ENCODE measurements at places on chromosomes 6 and 20.

GRCh38 chr20:9066191-9066590 is 2.7 kb upstream of the PLCB4 start:
- DNase-seq = no peak

GRCh38 chr20:16965401-16965800 is 217.2 kb downstream of the OTOR start:
- DNase-seq = no peak

GRCh38 chr6:147058786-147059385 is 145.3 kb upstream of the STXBP5 start:
- DNase-seq = no peak

DNA sequence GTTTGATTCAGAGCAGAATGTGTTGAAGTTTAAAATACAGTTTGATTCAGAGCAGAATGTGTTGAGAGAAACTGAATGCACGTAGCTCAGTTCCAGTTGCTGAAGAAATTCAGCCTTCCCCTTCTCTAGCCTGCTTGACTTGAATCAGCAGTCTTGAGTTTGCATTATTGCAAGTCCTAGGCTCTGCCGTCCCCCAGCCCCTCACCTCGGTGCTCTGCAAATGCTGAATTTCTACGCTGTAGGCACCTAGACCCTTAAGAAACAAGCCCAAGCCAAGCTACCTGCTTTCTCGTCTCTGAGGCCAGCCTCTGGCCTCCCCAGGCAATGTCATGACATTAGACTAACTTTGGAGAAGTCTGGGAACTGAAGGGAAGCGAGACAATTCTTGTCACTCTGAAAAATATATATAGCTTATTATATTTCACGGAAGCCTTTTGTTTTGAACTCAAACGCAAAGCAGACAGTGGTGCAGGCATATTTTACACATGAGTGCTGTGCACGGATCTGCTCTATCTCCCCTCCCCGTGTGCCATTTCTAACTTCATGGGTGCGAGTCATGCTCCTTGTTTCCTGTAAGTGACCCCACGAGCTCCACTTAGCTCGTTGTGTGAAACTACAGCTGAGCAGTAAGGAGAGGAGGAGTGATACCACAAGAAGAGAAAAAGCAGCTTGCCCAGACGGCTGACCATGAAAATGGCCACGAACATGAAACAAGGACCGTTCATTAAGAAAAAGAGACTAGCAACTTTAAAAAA is 71.4 kb upstream of the DUSP22 start:
- no peak for DNase-seq

DNA sequence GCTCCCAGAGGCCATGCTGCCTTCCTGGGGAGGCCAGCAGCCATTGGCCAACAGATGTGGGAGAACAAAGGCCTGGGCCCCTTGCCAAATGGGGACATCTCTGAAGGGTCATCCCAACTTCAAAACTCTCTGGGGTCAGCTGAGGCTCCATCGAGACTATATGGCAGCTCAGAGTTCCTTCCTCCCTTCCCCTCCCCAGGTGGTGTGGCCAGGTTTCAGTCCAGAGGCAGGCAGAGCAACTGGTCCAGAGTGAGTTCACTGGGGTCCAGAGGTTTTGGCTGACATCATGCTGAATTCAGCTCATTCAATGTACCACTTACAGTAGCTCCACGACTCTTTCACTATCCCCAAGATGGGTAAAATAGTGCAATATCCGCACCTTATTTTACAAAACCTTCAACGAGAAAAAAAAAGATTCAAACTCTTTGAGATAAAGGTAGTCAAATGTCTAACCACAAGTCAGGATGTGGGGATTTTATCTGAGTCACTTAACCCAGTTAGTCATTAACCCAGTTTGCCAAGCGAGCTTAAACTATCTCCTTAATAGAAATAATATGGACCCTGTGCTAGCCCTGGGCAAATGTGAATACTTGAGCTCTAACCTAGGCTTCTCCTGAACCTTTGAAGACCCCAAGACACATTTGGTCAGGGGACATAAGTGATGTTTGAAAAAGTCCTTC is 108.4 kb upstream of the PLEKHG1 start:
- peak; percentile 34 for DNase-seq

GRCh38 chr6:106560996-106561685 is 68.2 kb downstream of the RTN4IP1 start:
- no peak for DNase-seq

DNA sequence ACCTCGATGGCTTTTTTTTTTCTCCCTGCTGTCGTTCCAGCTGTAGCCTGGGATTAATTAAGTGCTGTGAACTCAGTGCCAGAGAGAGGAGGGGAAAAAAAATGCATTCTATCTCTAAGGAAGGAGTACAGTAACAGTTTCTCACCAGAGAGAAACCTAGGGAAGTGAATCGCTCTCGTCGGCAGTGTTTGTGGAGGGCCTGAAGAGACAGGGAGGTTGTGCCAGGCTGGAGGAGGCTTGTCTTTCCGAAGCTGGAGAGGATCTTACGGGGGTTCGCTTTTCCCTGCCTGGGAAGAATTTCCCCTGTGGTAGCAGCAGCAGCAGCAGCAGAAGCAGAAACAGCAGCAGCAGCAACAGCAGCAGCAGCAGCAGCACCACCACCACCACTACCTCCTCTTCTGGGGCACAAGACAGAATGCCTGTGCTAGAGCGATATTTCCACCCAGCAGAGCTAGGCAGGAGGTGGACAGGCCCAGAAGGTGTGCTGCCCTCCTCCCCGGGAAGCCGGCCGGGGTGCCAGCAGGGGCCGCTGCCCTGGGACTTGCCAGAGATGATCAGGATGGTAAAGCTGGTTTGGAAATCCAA is 186.5 kb downstream of the PDE7B start:
- no peak for DNase-seq

DNA sequence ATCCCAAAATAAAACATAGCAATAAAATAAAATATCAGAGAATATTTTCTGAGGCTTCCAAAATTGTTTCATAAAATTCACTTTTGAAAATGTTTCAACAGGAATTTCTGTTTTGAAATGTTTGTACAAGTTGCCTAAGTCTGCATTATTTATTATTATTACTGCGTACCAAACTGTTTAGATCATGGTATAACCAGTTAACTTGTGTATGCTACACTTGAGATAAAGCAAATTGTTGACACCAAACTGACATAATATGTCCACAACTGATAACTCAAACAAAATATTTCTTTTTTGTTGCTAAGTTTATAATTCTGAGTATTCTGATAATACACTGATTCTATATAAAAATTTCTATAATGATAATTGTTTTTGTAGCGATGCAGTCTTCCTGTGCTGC is 531.8 kb upstream of the EYS start:
- no peak for DNase-seq

- DNase-seq = no peak
Measured at GRCh38 chr20:47956268-47956995, 171.2 kb upstream of the SULF2 start.

GRCh38 chr6:139423037-139423703 is 48.7 kb upstream of the CITED2 start:
- no peak for DNase-seq

DNA sequence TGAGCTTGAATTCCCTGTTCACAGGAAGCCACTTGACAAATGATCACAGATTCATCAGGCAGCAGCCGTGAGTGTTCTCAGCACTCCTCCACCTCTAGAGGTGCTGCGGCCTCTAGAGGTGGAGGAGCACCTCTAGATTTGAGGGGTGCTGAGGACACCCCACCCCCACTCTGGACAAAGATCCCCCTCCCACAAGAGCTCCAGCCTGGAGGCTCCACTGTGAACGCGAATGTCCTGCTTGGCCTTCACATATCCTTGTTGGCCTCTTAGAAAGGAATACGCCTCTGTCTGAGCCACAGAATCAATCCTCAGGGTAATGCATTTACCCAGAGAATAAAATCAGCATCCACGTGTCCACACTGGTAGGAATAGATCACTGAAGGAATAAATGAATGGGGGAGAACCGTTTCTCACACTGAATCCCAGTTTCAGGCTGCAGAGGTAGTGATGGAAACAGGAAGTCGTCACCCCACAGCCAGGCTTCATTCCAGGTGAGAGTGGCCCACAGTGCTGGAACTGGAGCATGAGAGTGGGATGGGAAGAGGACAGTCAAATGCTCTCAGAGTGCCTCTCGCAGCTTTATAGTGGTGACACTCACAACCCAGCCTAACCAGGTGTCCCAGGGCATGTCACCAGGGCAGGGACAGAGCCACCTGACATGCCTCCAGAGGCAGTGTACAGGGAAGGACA is 16.6 kb downstream of the NPEPL1 start:
- DNase-seq = no peak

GRCh38 chr20:22799687-22800086 is 215.3 kb upstream of the FOXA2 start:
- no peak for DNase-seq

DNA sequence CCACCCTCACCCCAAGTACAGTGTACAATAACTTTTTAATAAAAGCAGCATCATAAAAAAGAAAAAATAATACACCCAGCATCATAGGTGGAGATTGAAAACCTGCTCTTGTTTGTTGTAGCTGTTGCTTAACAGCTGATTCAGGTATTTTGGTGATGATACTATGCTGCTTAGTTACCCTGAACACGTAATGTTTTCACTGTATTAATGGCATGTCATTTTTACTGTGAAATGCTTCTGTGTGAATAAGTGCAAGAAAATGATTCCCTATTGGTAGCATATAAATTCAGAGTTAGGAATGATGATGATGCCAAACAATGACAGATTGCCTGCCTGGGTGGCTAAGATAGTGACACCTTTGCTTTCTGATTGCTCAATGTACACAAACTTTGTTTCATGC is 405.7 kb downstream of the HDGFL1 start:
- no peak for DNase-seq

DNA sequence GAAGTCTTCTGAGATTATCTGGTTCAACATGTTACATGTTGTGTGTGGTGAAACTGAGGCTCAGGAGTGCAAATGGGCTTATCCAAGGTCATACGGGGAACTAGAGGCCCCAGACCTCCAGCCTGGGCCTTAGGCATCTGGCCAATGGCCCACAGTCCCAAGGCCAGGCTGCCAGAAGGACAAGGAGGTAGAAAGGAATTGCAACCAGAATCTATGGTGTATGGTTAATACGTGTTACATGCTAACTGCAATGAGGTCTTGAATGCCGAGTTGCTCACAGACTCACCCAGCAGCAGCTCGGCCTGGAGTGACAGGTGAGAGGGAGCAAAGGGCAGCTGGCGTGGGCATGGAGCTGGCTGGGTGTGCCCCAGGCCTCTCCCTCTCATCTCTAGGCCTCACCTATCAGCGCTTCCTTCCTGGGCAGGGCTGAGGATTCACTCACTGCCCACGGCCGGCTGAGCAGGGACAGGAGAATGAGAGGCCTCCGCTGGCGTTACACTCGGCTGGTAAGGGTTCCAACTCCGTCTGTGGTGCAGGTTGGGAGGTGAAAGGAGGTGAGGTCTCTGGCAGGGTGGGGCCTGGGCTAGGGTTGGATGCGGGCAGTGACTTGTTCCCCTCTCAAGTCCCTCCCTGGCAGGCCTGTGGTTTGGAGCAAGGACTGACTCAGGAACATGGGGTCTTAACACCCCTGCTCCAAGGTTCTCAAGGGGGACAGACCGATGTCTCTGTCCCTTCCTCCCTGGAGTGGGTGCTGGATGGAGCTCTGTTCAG is at the start of gene TLDC2:
TSS of gene TLDC2 (plus strand) at position 437 of the 771 bp plus-strand sequence. CDS start at position 474, 37 bp downstream.
- DNase-seq = no peak

DNA sequence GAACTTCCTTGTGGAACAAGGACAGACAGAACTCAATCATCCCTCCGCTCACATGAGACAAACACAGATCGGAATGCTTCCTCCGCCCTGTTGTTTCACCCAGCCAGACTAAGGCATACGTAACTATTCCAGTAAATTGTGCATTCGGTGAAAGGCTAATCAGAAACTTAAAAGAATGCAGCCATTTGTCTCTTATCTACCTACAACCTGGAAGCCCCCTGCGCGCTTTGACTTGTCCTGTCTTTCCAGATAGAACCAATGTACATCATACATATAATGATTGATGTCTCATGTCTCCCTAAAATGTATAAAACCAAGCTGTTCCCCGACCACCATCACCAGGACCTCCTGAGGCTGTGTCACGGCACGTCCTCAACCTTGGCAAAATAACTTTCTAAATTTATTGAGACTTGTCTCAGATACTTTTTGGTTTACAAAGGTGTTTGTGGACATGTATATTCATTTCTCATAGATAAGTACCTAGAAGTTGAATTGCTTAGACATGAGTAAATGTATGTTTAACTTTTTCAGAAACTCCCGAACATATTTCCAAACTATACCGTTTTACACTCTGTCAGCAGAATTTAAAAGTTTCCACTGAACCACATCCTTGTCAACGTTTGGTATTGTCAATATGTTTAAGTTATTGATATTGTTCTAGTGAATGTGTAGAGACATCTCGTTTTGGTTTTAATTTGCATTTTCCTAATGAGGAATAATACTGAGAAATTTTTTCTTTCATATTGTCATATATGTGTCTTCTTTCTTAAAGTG is 197.6 kb upstream of the THBS2 start:
- no peak for DNase-seq

- no peak for DNase-seq
Measured at GRCh38 chr20:34072076-34072475, 40.0 kb downstream of the EIF2S2 start.

DNA sequence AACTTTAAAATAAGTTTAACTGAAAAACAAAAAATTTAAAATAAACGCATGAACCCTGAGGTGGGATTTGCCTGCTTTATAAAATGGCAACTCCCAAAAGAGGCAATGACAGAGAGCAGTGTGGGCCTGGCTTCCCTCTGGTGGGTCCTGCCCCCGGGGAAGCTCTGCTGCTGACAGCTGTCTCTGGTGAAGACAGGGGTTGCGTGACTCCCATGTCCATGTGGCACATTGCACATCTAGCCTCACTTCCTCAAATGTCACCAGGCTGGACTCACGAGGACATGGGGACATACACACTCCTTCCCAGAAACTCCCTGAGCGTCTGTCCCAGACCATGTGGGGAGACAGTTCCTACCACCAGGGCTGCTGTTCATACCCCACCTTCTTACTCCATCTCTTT is 66.2 kb downstream of the ABHD12 start:
- DNase-seq = no peak

DNA sequence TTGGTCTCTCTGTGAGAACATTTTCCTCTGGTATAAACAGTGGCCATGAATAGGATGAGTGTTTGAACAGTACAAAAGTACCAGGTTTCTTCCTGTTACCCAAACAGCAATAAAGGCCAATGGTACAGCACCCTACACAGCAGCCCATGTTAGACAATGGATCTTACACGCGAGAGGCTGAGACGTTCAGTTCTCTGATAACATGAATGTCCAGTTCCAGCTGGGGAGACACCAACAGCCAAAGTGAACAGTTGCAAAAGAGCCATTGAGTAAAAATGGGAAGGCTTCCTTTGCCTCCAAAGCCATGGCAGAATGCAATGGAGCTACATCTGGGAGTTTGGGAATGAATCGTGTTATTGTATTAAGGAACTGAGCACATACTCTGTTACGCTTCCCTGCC is 246.8 kb upstream of the SGK1 start:
- DNase-seq = no peak

DNA sequence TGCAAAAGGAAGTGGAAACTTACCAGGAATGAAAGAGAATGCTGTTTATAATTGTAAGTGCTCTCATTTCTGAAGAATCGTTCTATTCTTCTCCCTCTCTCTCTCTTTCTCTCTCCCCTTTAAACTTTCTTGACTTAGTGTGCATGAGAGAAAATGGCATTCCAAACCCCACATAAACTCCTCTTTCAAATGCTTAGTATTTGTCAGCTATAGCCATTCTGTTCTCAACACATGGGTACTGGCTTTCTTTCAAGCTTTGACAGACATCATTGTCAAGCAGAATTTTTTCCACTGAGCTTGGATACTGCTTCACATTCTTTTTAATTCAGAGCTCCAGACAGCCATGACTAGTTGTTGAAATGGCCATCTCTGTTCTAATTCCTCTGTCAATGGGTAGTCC is 51.1 kb upstream of the PREP start:
- DNase-seq = no peak

GRCh38 chr6:4858194-4859015 is 82.2 kb downstream of the CDYL start:
- no peak for DNase-seq

GRCh38 chr6:46269447-46270229 is 98.9 kb upstream of the ENPP5 start:
- no peak for DNase-seq
